ENCODE measurements at places on chromosomes 12 and 14.

GRCh38 chr12:54940727-54941315 is 43.7 kb downstream of the TESPA1 start:
- DNase-seq: no peak

GRCh38 chr14:20468764-20469241 is 403 bp upstream of the PNP start:
- DNase-seq: no peak

DNA sequence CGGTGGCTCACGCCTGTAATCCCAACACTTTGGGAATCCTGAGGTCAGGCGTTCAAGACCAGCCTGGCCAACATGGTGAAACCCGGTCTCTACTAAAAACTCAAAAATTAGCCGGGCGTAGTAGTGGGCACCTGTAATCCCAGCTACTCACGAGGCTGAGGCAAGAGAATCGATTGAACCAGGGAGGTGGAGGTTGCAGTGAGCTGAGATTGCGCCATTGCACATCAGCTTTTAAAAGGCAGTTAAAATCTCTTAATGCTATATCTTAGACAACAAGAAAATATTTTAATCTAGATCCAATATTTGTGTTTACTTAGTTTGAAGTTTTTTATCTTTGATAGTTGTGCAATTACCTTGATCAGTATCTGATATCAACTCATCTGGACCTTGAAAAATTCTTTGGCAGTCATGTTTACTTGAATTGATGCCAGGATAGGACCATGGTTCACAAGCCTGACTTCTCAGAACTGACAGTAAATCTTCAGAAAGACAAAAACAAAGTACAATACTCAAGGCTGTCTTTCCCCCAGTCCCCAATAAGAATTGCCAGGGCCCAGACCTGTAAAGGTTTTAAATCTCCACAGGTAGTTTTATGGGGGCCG is 135.0 kb upstream of the AEBP2 start:
- no peak for DNase-seq

GRCh38 chr14:21215879-21216251 is 53.4 kb downstream of the HNRNPC start:
- no peak for DNase-seq

DNA sequence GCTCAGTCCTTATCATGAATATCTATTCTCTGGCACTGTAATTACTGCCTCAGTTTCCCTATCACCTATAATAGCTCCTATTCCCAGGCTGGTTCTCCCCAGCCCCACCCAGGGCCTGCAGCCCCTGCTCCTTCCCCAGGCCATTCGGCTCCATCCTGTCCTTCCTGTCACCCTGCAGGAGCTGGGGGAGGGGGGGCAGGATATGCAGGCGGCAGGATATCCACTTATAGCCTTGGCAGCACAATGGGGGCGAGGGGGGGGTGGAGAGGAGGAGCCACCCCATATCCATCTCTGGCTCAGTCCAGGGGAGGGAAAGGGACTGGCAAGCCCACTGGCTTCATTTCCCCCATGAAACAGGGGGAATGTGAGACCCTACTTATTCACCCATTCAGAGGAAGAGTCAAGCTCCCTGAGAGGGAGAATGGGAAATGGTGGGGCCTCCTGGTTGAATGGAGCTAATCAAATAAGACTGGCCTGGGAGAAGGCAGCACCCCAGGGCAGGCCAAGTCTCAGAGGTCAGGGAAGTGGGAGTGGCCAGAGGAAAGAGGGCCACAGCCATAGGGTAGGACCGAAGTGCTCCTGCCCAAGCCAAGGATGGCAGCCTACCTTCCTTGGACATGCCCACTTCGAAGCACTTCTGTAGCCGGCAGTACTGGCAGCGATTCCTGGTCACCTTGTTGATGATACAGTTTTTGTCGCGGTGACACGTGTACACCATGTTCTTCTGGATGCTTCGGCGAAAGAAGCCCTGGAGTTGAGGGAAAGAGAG is 7.8 kb upstream of the ITGB7 start:
- no peak for DNase-seq

DNA sequence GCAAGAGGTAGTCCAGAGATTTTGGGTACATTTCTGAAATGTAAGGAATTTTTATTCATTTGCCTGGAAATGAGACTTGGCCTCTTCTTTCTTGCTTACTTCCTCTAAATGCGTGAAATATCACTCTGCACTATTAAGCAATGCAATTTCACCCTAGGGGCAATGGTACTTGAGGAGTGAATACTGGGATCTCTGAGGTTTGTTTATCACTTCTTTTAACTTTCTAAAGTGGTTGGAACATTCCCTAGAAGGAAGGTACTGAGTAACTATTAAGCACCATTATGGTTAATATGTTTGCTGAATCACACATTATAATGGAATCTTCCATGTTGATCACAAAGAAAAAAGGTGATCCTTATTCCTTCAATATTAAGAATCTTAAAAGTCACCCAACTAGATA is 120.9 kb upstream of the CAND1 start:
- no peak for DNase-seq

GRCh38 chr12:65673156-65673690 is 151.1 kb upstream of the HMGA2 start:
- no peak for DNase-seq

DNA sequence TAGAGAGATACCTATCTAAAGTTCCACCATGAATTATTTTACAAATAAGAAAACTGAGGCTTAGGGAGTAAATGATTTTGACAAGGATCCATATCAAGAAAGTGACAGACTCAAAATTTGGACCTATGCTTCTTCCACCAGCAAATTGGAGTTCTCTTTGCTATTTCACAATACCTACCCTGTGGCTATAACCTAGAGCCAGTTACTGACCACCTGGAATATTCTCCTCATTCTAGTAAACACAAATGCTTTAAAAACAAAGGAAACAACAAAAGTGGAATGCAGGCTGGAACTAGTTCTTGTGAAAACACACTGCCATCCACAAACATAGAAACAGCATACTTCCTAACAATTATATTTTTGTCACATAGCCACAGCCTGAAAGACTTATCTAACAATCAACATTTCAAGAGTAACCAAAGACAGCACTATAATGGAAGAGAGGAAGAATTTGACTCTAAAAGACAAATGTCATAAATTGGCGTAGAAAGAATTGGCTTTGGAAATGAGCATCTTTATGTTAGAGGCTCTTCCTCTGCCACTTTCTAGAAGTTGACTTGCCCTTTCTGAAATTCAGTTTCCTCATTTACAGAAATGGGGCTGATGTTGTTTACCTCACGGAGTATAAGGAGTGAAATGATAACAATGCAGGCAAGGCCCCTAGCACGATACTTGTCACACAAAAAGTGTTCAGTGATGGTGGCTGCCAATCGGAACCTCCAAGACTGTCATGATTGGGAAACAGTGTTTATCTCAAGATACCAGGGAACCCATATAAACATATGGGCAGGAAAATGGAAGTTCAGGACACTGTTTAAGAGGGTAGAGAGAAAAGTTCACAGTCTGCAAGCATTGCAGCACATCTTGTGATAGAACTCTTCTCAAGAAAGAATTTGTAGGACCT is 138.6 kb upstream of the LGR5 start:
- DNase-seq: no peak

- DNase-seq: no peak
Measured at GRCh38 chr14:104119488-104120251, 18.7 kb upstream of the KIF26A start.

DNA sequence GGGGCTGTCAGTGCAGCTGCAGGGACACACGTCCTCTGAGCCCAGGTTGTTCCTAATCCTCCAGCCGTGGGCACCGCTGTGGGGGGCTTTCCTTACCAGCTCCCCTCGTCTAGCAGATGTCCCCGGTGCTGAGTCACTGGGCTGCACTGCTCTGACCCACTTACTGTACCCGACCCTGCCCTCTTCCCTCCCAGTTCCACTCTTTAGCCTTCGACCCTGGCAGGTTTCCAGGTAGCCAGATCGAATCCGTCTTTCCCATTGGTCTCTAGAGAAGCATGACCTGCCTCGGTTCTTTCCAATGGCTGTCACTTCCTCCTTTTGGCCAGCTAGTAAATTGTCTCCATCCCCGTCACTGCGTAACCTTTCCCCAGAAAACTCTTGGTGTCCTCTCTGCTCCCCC is 48.4 kb downstream of the ELK3 start:
- DNase-seq: no peak

- DNase-seq: no peak
Measured at GRCh38 chr14:59332727-59333126, 132.5 kb downstream of the GPR135 start.

- no peak for DNase-seq
Measured at GRCh38 chr12:74563927-74564326, 26.3 kb downstream of the ATXN7L3B start.

GRCh38 chr14:85530626-85531025 is 682 bp downstream of the FLRT2 start:
- DNase-seq: no peak

DNA sequence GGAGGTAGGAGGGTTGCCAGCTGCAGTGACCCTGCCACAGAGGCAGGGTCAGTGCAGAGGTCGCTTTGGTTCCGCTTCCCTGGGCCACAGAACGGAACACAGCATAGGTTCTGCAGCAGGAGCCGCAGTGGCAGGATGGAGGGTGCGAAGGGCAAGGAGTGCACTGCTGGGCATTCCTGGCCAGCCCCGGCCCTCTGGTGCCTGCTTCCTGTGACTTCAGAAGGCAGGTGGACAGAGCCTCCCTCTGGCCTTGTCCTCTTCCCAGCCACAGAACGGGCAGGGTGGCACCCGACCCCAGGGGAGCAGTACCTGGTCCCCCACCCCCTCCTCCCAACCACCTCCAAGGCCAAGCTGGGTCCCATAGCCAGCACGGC is 37.7 kb downstream of the SLC8B1 start:
- no peak for DNase-seq

- DNase-seq: no peak
Measured at GRCh38 chr14:104288272-104288671, 149.9 kb downstream of the KIF26A start.

DNA sequence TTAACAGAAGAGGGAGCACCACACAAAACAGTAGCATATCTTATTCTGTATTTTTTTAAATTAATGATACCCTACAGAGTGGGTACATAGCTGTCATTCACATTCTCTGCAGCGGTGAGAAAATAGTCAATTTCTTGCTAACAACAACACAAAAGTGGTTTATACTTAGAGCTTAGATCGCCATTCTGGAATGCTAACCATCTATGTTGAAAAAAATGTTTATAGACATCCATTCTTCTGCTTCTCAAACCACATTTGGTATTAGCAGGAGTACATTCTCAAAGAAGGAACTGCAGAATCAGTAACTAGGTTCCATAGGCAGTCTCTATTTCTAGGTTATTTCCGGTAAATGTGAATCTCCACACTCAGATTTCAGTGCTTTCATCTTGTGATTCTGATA is 185.9 kb downstream of the PPFIA2 start:
- no peak for DNase-seq

DNA sequence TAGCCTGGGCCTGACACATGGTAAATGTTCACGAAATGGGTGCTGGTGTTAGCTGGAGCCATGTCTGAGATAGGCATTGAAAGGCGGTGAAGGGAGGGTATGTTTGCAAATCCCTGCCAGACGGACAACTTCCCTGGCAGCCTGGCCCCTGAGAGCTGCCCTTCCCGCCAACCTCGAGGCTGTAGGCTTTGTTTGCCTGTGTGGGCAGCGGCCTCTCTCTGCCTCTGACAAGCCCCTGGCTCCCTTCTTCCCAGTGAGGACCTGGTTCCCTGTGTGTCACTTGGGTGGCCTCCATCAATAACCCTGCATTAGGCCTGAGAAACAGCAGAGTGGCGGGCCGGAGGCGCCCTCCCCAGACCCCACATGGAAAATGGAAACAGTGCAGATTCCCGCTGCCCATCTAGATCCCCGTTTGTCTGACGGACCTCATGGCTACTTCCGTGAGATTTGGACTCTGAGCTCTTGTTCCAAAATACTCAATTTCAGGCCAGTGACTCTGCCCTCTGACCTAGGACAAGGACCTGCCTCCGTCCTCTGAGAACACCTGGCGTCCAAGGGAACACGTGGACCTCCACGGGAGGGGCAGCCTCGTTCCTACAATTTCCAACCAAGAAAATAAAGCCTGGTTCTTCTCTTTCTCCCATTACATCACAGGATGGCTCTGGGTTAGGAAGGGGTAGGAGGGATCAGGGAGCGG is 325.5 kb downstream of the DPF3 start:
- no peak for DNase-seq

DNA sequence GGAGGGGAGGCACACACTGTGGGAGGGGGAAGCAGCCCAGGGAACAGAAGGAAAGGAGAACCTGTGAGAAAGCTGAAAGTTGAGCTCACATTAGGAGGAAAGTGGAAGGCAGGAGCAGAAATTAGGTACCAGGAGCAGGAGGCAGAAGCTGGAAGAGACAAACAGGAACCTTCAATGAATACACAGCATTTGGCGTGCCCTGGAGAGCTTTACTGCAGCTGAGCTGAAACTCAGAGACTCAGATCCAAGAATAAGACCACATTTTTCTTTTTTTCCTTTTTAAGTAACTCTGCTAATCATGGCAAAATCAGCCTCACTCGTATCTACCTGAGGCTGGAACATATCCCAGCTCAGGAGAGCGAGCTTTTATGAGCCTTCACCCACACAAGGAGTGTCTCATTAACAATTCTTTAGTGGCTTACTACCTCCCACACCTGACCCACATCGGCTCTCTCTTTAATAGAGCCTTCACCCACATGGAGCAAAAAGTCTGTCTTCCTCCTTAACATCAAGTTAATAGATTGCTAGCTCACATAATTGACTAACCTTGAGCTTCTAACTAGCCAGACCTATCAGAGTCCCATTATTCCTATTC is 18.2 kb upstream of the CERS5 start:
- no peak for DNase-seq

DNA sequence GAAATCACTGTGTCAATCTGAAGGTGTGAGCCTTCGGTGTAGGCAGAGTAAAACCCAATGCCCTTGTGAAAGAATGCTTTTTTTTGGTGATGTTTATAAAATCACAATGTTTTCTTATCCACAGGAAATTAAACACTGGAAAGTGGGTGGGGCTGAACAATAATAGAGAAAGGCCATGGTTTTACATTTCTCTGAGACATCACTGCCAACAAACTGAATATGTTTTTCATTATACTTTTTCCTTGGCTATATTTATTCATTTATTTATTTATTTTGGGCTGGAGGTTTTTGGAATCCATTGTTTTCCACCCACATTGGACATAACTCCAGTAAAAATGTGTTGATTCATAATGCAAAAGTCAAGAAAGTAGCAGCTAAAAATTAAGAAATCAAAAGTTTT is 16.9 kb downstream of the LRRK2 start:
- DNase-seq: no peak

DNA sequence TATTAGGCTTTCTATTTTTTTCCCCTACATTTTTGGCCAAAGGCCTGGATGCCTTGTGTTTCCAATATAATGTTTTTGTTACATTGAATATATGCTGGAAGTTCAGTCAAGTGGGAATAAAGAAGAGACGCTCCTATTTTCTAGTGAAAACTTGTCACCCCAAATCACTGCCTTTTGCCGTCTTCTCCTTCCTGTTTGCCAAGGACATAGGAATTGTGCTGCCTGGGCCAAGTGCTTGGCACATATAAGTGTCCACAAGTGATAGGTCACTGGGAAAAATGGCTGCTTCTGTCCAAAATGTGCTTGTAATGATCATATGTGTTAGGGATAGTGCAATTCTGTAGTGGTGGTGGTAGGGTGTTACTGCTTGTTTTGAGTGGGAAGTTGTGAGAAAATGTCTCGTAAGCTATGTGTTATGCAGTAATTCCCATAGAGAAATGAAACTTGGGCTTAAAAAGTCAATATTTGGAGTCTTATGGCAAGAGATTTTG is 11.6 kb upstream of the KCNJ8 start:
- no peak for DNase-seq

GRCh38 chr12:116692605-116693004 is 45.3 kb downstream of the SPRING1 start:
- no peak for DNase-seq

GRCh38 chr12:44098786-44099185 is 262.9 kb downstream of the TMEM117 start:
- no peak for DNase-seq

All from GF-D8 (cell line).